GM23248 (cell line): ENCODE measurements at places on chromosomes 3 and 15.

GRCh38 chr3:158725348-158726011 lies 6.8 kb downstream of the RARRES1 start:
- peak; percentile 99 for DNase-seq

DNA sequence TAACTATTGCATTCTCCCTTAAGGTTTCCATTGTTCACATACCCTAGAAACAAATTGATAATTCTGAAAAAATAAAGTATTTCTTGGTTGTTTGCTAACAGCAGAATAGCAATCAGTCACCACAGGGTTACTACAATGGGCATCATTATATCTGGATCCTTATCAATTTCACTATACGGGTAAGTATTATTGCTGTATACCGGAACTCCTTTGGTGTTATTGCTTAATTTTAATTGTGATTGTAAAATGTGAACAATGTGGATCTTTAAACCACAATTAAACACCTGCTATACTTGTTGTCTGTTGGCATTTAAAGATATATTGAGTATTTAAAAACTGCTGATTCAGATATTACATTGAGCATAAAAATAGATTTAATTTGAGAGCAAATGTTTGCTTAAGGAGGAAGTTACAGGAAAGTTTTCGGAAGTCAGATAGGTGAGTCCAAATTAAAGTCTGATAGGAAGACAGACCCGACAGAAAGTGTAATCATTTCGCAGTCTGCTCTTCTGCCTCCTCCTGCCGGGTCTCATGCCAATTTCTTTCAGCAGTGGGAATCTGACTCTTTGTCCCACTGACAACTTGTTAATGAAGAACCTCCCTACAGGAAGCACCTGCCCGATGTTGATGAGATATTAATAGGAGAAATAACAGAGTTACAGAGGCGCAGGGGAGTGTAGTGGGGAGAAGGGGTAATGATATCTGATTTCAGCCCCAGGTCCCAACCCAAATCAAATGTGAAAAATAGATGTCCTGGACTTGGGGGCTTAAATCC lies 169.7 kb upstream of the TBC1D5 start:
- no peak for DNase-seq

GRCh38 chr3:44237161-44237560 lies 4.5 kb upstream of the TOPAZ1 start:
- no peak for DNase-seq

- DNase-seq = peak; percentile 16
Observed at GRCh38 chr15:52295421-52296001, at the start of gene MYO5C. Gene MYO5C (minus strand): TSS chr15:52295804. CDS start chr15:52295636, 168 bp downstream.

DNA sequence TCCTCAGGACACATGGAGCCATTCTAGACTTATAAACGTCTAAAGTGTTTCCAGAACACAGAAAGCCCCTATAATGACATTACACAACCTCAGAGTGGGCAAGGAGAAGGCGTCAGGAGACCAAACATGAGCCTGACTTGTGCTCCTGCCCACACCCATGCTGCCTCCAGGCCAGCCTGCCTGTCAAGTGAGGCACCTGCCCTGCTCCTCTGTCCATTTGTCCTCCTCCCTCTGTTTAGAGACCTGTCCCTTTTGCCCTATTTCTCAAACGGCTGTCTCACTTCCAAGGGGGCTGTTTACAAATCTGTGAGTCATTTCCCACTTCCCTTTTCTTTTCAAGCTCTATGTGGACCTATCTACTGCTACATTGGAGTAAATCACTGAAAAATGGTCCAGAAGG lies 21.0 kb downstream of the ZDHHC3 start:
- peak; percentile 33 for DNase-seq

DNA sequence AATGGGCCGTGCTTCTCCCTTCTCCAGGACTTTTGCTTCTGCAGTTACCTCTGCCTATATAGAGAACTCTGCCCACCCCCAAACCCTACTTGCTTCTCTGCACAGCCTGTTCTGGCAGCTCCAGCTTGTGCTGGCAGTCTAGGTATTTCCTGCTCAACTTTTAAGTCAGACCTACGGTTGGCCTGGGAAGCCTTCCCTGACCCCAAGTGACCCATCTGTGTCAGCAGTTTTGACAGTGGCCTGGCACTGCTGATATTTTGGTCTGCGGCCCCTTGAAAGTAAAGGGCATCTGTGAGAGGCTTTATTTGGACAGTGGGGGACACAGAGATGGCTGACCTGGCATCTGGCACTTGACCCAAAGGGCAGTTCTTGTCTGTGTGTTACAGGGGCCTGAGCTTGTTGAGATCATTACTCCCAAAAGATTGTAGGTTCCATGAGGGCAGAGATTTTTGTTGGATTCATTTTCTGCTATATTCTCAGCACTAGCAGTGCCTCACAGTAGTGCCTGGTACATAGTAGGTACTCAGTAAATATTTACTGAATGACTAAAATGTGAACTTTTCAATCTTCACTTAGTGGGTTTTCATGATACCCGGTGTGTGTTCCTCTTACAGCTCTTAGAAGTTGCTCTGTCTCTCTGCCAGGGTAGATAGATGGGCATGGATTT lies 55.2 kb upstream of the TRAK1 start:
- no peak for DNase-seq

DNA sequence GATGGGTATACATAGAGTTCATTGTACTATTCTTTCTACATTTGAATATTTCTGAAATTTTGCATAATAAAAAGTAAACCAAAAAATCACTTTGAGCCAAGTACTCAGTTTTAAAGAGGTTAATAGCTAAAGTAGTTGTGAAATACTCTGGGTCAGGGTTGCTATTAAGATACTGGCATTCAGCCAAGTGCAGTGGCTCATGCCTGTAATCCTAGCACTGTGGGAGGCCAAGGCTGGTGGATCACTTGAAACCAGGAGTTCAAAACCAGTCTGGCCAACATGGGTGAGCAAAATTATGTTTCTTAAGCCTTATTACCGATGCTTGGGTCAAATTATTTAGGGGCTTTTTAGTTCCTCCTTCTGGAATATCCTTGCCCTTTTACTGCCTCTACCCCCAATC lies 122.0 kb upstream of the MELTF start:
- peak; percentile 76 for DNase-seq

DNA sequence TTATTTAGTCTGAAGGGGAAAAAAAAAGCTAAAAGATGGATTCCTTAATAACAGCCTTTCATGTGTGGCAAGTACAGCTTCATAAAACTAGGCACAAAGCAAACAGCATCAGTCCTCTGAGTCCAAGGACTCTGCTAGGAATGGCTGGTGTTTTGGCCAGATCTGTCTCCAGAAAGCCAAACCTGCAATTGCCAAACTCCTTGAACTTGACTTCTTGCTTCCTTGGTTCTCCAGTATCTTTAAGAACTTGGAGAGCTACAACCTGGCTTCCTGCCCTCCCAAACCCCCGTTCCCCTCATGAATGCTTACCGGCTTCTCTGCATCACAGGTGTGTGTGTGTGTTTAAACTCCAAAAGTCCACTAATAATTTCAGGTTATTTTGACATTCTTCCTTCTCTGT lies 1.6 kb upstream of the PLOD2 start:
- peak; percentile 19 for DNase-seq

GRCh38 chr3:134606033-134607025 lies 44.5 kb downstream of the KY start:
- no peak for DNase-seq

DNA sequence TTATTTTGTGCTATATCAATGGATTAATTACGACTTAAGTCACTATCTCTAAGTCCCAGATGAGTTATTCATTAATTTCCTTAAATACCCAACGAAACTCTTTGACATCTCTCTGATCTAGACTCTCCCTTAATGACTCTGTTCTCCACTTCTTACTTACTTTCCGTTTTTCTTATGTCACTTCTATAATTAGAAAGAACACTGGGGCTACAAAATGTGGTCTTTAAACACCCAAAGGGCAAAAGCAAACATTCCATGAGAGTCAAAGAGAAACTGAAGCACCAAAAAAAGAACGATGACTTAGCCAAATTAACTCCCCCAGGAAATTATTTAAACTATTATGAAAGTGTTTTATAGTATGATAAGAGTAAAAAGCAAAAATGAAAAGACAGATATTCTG lies 166.4 kb upstream of the UBE2E2 start:
- no peak for DNase-seq

GRCh38 chr15:81301815-81302399 lies 22.0 kb downstream of the STARD5 start:
- no peak for DNase-seq

- peak; percentile 87 for DNase-seq
Observed at GRCh38 chr3:172355836-172356235, 92.4 kb downstream of the GHSR start.

DNA sequence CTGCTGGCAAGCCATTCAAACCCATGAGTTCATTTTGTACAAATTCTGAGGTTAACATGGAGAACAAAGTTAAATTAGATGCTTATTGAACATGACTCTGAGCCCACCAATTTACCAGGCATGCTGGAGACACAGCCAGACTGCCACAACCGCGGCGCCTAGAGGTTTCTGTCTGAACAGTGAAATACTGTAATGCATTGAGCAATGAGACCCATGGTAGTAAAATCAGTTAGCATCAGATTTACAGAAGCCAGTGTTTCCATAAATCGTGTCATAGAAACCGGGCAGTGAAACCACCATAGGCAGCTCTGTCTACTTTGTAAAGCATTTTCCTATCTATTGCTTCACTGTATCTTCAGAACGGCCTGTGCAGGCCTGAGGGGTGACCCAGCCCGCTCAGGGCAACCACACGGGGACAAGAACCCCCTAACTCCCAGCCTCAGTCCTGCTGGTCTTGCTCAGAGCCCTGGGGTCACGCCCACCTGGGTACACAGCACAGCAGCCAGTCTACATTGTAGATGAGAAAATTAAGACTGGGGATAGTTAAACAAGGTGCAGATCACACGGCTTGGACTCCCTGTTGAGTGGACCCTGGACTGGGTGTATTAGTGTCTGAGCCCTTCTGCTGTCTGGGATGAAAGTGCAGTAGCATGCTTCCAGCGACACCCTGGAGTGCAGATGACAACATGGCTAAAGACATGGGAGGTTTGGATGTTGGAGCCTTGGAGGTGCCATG lies 44.2 kb downstream of the MGLL start:
- DNase-seq = no peak

DNA sequence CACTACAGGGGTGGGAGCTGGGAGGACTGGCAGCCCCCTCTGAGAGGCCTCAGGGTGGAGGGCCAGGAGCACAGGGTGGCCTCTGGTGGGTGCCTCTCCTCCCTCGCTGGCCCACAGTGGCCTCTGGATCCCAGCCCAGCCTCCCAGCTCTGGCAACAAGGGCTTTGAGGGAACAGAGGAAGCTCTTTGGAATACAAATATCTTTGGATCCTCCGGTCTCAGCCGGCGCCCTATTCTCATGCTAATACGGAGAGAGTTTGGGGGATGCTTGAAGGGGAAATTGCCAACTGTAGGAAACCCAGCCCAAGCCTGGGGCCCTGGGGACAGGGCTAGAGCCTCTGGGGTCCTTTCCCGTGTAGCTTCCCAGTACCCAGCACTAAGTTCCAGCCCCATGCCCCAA lies 33.4 kb upstream of the INSYN1 start:
- DNase-seq = no peak

DNA sequence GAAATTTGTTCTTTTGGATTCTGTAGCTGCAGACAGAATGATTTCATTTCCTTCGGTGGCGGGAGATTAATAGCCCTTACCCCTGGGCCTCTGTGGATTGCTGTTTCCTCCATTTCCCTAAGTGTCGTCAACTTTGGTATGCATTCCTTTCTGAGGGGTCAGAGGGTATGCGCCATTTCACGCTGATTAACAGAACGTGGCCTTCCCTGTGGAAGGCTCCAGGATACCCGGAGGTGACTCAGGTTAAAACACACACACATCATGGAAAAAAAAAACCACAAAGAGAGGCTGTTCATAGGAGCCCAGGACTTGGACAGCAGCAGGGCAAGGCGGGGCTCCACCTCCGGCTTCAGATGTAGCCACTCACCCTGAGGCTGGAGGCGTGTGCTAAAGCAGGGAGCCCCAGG lies 51.9 kb downstream of the EPHB1 start:
- peak; percentile 96 for DNase-seq

- peak; percentile 66 for DNase-seq
Observed at GRCh38 chr3:141796889-141797781, 33.9 kb downstream of the GRK7 start.

DNA sequence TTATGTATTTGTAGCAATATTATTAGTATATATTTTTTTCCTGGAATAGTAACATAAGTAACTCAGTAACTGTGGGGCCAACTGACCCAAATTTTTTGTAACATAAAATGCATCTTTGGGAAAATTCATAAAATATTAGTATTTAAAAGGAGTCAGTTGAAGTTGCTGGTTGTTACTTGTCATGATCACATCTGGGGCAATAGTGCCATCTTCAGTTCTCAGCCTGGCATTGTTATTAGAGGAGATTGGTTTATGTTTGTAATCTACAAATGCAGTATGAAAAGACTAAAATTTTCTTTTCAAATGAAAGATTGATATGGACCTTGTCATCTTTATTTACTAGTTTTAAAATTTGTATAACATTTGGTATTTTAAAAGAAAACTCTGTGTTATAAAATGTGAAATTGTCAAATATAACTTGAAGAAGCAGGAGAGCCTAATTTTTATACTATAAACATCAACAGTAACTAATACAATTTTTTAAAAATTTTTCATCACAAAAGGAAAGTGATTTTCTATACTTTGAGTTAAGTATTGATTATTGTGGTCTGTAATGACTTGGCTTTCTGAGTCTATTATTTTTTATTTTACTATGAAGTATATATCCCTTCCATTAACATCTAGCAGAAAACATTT lies 38.8 kb upstream of the MLF1 start:
- peak; percentile 67 for DNase-seq

GRCh38 chr3:46710671-46711295 lies 6.9 kb downstream of the PRSS50 start:
- DNase-seq = no peak
